Activated CD4-positive, alpha-beta T cell treated with anti-CD3 and anti-CD28 coated beads, Interleukin-2, amount 10 ng/mL, durations not matched to agents 24 days and 14 days (primary cell): ENCODE measurements at places on chromosomes 2 and 18.

DNA sequence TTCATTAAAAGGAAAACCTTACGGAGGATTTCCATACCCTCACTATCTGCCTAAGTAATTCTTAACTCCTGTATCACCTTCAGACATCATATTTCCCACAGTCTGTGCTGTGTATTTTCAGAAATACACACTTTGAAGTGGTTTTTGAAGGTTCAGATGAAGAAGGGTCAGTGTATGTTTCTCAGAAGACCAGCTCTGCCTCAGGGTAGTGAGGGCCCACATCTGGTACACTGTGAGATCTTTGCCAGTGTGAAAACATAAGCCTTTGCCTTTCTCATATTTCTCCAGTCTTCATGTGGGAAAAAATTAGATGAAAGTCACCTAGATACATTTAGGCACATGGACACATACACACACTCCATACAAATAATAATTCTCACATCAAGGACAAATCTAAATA is 408.4 kb downstream of the RIT2 start:
- DNase-seq: no peak

DNA sequence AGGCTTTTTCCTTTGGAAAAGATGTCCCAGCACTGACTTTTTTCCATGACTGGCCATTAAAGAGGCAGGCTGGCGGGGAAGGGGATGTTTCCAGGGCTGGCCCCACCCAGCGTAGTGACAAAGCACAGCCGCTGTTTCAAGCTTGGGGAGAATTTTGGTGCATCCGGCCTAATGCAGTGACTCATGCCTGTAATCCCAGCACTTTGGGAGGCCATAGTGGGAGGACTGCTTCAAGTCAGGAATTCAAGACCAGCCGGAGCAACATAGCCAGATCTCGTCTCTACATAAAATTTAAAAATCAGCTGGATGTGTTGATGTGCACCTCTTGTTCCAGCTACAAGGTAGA is 78.0 kb upstream of the SH3BP4 start:
- no peak for DNase-seq

GRCh38 chr2:216008387-216008786 is 5.0 kb downstream of the MREG start:
- no peak for DNase-seq

GRCh38 chr2:207073801-207074678 is 91.7 kb downstream of the KLF7 start:
- DNase-seq: peak; percentile 84

- DNase-seq: no peak
Observed at GRCh38 chr2:239870863-239871262, 154.3 kb downstream of the NDUFA10 start.
